ENCODE measurements at places on chromosomes 7 and 10. TPM values are rescaled to one million over a fixed set of nuclear protein-coding genes. Genes with fewer than 3 reads are reported as not detected.

DNA sequence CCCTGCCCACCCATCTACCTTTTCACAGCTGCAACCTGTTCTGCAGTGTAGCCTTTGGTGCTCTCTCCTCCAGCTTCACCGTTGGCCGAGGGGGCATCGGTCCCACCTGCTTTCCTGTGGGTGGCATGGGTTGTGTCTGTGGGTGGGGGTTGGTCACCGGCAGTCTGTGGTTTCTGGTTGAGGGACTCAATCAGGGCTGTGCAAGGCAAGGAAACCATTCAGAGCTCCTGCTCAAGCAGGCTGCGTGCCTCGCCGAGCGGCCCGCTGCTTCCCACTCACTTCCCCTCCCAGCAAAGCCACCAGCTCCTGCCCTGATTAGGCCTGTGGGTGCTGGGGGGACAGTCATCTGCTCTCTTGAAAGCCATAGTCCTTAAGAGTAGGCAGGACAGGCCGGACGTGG, 9.8 kb downstream of the DNAJB12 start:
- DNase-seq: no peak

DNA sequence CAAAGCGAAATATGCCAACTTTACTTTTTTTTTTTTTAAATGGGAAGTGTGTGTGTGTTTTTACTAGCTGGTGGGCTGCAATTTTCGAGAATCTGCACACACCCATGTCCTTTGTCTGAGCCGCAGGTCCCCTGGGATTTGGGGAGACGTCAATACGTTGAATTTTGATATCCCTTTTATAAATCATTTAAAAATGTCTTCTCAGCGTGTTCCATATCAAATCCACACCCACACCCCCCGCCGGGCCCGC, 404 bp upstream of the FMC1 start:
- no peak for DNase-seq

The LDB3 gene
- total RNA-seq: 0.34 TPM

The SLC16A9 gene
- total RNA-seq: 10.4 TPM

DNA sequence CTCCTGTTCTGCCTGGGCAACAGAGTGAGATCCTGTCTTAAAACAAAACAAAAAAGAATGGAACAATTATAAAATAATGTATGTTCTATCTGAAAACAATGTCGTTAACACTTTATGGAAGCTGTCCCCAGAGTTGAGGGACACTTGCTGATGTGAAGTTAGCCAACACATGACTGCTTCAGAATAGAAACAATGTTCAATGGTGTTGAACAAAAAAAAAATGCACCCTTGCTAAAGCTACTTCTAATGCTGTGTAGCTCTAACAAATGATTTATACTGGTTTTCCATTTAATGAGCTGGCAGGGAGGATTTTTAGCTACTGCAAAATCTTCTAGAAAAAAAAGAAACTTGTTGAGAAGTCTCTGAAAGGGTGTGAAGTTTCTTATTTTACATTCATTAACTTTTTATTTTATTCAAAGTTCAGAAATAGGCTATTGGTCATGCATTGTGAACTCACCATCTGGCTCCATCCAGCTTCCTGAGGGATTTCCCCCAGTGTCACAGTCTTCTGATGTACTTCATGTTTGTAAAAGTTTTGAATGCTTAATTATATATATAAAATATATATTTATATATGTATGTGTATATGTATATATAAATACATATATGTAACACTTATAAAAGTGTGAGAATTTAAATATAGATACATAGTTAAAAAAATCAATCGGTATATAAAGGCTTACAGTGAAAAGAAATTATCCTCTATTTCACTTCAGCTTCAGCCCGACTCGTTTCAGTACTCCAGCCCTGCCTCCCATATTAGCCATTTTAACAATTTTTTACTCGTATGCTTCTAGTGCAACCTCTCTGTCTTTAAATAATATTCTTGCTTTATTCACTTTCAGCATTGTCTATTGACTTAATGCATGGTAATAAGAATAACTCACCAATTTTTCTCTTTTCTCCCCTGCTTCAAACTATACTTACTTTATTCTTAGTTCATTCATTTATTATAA, 35.0 kb downstream of the HDAC9 start:
- no peak for DNase-seq

DNA sequence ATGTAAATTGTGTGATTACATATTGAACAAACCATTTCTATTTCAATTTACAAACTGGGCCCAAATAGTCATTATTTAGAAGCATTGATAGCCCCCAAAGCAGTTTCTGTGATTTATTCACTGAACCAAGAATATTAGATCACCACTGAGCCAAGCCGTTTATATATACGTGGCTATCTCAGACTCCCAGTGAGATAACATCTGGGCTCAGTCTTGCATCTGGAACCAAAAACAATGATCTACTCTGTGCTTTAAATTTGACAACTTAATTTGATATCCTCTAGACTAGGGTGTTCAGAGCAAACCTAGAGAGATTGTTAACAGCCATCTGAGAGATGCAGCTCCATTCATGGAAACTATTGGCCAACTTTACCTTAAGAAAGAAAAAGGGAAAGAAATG, 41.4 kb upstream of the BTBD16 start:
- no peak for DNase-seq

GRCh38 chr10:106504536-106504935, 660.0 kb downstream of the SORCS1 start:
- no peak for DNase-seq

The POR gene
- total RNA-seq: 74.0 TPM

DNA sequence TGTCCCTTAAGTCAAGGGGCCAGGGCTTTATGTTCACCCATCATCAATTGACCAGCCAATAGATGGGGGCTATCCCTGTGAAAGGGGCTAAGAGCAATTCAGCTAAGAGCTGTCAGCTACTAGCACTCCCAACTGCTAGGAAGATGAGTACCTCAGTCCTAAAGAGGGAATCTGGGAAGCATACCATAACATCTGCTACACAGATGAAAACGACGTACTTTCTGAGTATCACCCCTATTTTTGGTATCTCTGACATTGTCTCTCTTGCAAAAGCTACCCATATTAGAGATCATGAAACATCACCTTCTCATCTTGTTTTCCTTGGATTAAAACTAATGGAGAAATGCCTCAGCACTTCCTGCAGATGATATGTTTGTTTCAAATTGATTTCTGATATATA, 7.5 kb upstream of the SMNDC1 start:
- DNase-seq: no peak
